ENCODE measurements at places on chromosomes 2 and 18. TPM values are rescaled to one million over a fixed set of nuclear protein-coding genes. Genes with fewer than 3 reads are reported as not detected.

Gene ZNF407
- 40.8 TPM for total RNA-seq

Gene HOXD1
- 0.90 TPM for total RNA-seq

Gene TGFBRAP1
- total RNA-seq: 13.9 TPM

Gene FBXO15
- total RNA-seq: 1.1 TPM

Gene HOXD12
- total RNA-seq: 2.2 TPM

Gene UNC80
- total RNA-seq: 2.6 TPM
